ENCODE measurements at places on chromosomes 5 and 9.

DNA sequence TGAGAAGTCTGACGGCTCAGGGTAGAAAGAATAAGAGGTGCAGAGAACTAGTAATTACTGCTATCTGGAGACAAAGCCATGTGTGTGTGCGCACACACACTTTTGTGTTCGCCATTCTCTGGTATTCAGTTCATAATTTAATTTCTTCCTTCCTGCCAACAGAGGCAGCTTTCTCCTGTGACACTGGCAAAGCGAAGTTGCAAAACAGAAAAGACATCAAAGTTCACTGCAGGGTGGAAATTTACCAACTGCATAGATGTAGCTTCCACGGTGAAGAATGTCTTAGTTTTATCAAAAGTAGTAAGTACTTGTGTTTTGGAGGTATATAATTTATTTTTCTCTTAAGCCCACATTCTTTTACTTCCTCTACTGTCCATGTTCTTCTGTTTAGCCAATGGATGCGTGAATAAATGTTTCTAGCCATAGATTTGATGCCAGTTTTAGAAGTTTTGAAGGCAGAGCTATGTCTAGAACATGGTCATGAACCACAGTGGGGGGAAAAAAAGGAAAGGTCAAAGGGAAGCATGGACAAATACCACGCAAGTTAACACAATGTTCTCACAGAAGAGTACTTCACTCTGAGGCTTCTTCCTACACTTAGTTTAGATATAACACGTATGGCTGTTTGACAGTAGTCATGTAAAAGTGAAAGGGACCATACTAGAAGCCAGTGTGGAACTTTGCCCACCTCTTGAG, 536.5 kb upstream of the GRIA1 start:
- no peak for DNase-seq

GRCh38 chr9:4197548-4197947, 102.3 kb downstream of the GLIS3 start:
- no peak for DNase-seq

DNA sequence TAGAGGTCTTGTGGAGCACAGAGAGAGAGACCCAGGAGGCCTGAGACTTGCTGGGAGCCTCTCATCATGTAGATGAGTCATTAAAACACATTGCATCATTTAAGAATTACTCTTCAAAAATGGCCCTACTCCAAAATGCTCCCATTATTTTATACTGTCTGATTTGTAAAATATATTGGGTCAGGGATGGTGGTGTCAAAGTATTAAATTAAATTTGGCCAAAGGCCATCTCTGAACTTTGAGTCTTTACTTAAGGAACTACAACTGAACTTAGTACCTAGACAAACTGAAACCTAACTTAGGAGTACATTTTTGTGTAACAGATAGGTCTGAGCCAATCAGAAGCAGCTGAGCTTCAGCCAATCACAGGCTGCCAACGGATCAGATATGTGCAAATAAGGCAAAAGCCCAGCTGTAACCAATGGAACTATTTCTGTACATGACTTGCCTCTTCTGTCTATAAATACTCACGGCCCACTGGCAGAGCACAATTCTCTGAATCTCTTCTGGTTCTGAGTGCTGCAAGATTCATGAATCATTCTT, 657.2 kb downstream of the TLE1 start:
- peak; percentile 6 for DNase-seq

DNA sequence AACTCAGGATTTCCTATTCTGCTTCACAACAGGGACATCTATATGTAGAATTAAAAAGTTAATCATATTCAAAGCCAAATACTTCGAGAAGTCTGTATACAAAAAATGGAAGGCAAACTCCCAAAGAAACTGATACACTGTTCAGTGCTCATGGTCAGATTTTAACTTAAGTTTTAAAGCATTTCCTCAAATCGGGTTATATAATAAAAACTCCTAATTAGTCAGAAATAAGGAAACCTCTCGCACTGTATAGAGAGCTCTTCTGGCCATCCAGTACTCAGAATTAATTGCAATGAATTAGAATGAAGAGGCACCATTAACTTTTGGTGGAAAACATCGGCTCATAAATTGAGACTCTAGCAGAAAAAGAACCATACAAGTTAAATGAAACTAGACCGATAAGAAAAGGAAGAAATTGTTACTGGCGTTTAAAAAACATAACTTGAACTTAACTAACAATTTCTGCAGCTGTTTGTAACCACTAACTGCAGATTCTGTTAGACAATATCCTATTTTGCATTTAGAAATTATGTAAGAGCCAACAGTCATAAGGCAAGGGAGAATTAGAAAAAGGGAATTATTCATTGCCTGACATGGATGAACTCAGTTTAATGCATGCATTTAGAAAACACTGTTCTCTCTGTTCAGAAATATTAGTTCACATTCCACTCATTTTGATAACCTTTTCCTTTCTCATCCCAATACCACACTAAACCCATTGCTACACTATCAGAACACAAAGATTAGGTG, 96.6 kb downstream of the FNBP1 start:
- no peak for DNase-seq

DNA sequence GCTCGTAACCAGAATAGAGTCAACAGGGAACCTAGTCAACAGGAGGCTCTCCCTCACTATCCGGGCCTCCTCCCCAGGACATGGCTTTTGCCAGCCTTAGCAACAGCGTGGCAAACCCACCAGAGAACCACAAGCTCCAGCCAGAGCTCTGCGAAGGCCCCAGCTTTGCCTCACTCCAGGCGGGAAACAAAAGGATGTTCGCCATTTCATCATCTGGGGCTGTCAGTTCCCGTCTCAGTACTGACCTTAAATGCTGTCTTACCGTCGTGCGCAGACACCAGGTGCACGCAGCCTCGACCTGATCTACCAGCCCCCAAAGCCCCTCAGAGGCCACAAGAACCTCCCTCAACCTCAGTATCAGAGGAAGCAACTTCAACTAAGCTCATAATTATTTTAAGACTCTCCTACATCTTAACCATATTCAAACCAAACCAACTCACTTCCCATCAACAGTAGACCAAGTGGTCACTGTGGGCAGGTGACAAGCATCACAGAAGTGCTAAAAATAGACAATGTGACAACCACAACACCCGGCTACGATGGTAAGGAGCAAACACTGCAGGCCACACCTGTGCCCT, 71.4 kb downstream of the SEMA4D start:
- no peak for DNase-seq
